Muscle of arm (tissue), 14 donors: ENCODE measurements at places on chromosomes 4 and X. TPM values are rescaled to one million over a fixed set of nuclear protein-coding genes. Genes with fewer than 3 reads are reported as not detected.

Gene CHRDL1
- 6.7 TPM for polyA plus RNA-seq

Gene MAMLD1
- 19.1 TPM for polyA plus RNA-seq

Gene EOLA1
- polyA plus RNA-seq = 22.6 TPM

Gene ABLIM2
- 18.6 TPM for polyA plus RNA-seq

Gene MAGEB1
- polyA plus RNA-seq = not detected

Gene POF1B
- 0.09 TPM for polyA plus RNA-seq

Gene RAB40A
- polyA plus RNA-seq = 0.37 TPM

Gene SMIM10
- 12.1 TPM for polyA plus RNA-seq

Gene NMU
- polyA plus RNA-seq = 1.4 TPM

Gene LRIT3
- polyA plus RNA-seq = 0.75 TPM

Gene MTHFD2L
- 18.4 TPM for polyA plus RNA-seq

Gene BRS3
- not detected for polyA plus RNA-seq

Gene SPANXA2
- polyA plus RNA-seq = not detected

Gene NDP
- not detected for polyA plus RNA-seq

Gene ENAM
- 1.4 TPM for polyA plus RNA-seq
